ENCODE measurements at places on chromosomes 13 and 19.

GRCh38 chr19:49690079-49690655 lies 749 bp upstream of the CPT1C start:
- no peak for DNase-seq

DNA sequence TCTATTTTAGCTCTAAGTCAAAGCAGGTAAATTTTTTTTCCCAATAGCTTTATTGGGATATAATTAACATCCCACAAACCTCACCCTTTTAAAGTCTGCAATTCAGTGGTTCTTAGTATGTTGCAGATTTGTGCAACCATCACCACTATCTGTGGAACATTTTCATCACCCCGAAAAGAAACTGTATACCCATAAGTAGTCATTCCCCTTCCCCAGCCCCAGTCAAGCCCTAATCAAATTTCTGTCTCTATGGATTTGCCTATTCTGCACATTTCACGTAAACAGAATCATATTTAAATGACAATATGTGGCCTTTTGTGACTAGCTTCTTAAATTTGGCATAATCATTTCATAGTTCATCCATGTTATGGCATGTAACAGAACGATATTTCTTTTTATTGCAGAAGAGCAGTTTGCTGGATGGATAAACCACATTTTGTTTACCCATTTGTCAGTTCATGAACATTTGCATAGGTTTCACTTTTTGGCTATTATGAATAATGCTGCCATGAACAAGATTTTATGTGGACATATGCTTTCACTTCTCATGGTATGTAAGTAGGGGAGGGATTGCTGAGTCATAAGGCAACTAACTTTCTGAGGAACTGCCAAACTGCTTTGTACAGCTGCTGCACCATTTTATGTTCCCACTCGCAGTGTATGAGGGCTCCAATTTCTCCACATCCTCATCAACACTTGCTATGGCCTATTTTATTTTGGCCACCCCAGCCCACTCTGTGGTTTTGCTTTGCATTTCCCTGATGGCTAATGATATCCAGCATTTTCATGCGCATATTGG lies 10.9 kb downstream of the SLC46A3 start:
- no peak for DNase-seq

DNA sequence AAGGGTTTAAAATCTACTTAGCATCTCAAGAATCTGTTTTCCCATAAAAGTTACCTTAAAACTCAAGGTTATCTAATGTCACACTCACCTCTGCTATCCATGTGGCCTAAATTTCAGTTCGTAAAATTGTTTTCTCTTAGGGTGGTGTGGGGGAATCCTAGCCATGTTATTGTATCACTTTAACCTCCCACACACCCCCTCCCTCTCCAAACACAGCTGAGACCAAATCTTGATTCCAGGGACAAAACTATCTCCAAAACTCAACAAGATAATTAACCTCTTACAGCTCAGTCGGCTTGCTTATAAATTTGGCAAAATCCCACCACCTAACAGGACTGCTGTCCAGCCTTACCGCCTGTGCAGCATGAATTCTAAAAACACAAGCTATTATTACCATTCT lies 3.8 kb downstream of the CARS2 start:
- no peak for DNase-seq

GRCh38 chr13:57665481-57665880 lies 33.9 kb downstream of the PCDH17 start:
- no peak for DNase-seq

DNA sequence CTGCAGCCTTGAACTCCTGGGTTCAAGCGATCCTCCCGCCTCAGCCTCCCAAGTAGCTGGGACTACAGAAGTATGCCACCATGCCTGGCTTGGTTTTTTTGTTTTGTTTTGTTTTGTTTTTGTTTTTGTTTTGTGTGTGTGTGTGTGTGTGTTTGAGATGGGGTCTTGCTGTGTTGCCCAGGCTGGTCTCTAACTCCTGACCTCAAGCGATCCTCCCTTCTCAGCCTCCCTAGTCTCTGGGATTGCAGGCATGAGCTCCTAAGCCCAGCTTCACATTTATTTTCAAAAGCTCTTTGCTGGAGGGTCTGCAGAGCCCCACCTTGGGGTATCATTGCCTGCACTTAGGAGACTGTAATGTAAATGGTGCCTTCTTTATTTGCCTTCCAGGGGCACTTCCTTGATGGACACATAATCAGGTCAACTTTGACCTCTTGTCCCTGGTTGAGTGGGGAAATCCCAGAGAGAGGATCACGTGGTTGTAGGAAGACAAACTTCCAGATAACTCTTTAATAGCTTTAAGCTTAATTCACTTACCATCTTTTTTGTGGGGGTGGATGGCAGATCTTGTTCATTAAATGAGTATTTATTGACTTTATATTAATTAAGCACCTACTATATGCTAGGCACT lies 72.9 kb upstream of the NPAS1 start:
- no peak for DNase-seq

DNA sequence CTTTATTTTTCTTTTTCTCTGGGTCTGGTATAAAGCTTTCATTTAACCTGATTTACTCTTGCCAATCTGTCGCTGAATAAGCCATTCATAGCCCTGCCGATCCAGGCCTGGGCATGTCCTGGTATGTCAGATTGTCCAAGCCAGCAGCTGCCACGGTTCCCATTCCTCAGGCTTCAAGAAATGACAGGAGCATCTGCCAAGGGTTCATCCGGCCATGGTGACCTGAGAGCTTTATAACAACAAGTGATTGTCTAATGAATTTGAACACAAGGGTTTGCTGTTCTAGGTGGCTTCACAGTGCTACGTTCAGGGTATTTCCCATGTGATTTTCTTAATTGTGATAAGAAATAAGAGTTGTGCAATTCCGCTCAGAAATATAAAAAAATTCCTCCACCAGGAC lies 20.0 kb downstream of the PNMA8A start:
- DNase-seq = no peak

- no peak for DNase-seq
Measured at GRCh38 chr13:109154546-109154945, 525.1 kb downstream of the MYO16 start.

- DNase-seq = no peak
Measured at GRCh38 chr13:105783261-105783660, 752.2 kb downstream of the EFNB2 start.

GRCh38 chr19:7787141-7787540 lies 24.1 kb downstream of the CLEC4M start:
- DNase-seq = no peak

DNA sequence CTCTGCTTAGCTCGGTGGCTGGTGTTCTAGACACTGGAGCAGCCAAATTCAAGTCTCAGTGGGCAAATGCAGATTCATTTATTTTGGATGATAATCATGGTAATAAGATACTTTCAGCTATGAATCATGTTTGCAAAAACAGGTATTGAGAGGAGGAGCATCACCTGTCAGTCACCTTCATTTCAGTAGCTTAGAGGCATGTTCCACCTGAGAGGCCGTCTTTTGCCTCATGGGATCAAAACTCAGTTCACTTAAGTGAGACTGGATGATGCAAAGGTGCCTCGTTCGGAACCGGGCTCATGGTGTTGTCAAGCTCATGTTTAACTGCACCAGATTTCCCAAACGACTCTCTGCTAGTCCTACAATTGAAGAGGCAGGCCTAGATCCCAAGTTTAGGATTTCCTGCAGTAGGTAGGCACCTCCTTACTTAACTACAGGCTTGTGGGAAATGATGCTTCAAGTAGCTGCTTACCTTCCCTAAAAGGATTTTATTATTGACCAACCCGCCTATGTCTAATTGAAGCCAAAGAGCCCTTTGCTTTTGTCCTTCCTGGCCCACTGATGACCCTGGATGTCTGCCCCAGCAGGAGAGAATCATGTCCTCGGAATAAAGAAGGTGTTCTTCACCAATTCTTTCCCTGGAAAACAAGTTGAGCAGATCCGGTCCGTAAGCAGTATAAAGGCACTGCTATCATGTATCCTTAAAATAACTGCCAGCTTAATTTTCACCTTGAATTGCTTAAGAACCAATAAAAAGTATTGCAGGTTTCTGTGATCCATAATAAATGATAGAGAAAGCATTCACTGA lies 60.0 kb downstream of the ZAR1L start:
- no peak for DNase-seq

GRCh38 chr19:38375098-38375493 lies 725 bp downstream of the PSMD8 start:
- DNase-seq = no peak

- no peak for DNase-seq
Measured at GRCh38 chr13:73039201-73040108, 19.4 kb upstream of the KLF5 start.

- DNase-seq = no peak
Measured at GRCh38 chr13:51419001-51419636, 33.7 kb downstream of the INTS6 start.

DNA sequence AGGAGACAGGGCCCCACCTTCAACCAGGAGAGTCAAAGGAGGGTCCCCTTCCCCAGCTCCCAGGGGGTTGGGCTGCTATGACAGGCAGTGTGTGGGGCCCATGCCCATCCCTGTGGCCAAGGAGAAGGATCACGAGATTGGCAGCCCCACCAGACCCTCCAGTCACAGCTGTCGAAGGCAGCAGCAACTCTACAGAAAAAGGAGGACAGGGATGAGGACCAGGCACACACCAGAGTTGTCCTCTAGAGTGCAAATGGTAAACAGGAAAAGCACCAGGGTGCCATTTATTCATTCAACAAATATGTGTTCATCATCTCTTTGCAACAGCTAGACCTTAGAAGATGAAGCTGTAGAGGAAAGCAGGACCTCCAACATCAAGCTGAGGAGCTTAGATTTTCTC lies 4.1 kb downstream of the PTH2 start:
- no peak for DNase-seq

GRCh38 chr19:35059006-35059798 lies 17.7 kb downstream of the HPN start:
- no peak for DNase-seq

DNA sequence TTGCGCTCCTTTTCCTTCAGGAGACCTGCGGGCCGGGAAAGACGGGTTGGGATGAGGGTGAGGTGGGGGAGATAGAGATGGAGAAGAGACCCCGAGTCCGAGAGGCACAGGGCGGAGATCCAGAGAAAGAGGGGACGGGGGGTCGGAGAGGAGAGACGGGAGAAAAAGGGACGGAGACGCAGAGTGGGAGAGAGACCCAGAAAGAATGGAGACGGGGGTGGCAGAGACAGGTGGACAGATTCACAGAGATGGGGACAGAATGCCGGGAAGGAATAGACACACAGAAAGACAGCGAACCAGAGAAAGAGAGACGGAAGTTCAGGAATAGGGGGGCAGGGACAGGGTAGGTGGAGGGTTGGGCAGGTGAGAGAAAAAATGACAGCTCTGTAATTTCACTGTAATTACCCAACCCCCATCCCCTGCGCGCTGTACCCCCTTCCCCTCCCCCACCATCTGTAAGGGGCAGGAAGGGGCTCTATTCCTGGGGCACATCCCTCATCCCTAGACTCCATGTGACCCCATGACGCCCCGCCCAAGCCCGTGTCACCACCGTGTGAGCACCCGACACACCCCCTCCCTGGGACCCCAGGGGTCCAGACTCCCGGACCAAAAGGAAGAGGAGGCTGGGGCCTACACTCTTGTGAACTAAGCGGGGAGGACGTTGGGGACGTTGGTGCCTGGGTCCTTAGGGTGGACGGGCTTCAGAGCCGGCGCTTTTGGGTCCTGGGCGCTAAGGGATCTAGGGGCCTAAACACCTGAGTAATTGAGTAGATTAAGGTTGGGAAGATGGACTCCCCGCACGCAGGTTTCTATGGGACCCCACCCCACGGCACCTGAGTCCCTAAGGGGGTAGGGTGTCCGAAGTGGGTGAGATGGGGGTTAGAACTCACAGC lies 967 bp downstream of the DBP start:
- DNase-seq = no peak

- DNase-seq = no peak
Measured at GRCh38 chr13:60229708-60230272, 66.1 kb upstream of the DIAPH3 start.

DNA sequence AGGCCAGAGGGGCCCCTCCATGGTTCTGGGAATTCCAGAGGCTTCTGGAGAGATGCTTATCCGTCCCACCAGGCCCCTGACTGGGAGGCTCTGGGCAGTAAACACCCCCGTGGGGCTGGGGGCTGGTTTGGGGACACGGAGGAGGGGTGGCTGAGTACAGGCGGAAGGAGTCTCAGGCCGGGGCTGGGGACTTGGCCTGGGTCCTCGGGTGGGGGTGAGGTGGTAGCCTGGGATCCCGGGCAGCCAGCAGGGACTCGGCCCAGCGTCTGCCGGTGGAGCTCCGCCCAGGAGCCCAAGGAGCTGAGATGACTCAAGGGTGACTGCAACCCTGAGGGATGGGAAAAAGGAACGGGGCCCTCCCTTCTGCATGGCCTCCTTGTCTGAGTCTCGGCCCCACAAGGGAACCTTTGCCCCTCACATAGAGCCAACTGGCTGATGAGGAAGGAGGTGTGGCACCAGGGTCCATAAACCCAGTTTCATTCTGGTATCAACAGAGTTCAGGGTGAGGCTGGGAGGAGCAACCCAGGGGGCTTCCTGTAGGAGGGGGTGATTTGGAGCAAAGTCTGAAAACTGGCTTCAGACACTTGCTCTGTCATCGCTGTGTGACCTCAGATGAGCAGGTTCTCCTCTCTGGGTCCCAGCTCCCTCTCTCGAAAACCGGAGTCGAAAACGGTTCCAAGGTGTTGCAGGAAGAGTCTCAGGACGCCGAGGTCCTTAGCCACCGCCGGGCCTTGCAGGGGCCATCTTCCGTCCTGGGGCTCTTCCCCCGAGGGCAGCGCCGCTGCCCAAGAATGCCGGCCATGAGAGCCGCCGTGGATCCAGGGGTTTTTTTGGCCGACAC lies 809 bp downstream of the MISP start:
- DNase-seq = no peak

- DNase-seq = no peak
Measured at GRCh38 chr13:87923753-87924152, 252.6 kb downstream of the SLITRK5 start.

- DNase-seq = no peak
Measured at GRCh38 chr19:48216933-48217332, 38.8 kb downstream of the CARD8 start.

- no peak for DNase-seq
Measured at GRCh38 chr13:86870444-86870843, 800.7 kb upstream of the SLITRK5 start.

GRCh38 chr19:40417643-40417981 lies 4.4 kb upstream of the PRX start:
- DNase-seq = no peak

- no peak for DNase-seq
Measured at GRCh38 chr13:22372261-22372660, 701.4 kb downstream of the FGF9 start.

- no peak for DNase-seq
Measured at GRCh38 chr13:110657196-110657595, 41.9 kb downstream of the NAXD start.

DNA sequence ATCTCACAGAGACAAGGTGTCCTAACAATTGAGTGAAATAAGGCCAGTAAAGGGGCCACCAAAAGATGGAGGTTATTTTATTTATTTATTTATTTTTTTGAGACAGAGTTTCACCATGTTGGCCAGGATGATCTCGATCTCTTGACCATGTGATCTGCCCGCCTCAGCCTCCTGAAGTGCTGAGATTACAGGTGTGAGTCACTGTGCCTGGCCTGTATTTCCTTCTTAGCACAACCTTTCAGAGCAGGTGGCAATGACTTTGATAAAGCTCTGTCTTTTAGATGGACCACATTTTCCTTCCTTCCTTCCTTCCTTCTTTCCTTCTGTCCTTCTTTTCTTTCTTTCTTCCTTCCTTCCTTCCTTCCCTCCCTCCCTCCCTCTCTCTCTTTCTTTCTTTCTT lies 11.0 kb upstream of the DOCK6 start:
- DNase-seq = no peak

- DNase-seq = no peak
Measured at GRCh38 chr19:28445826-28446225, 767.1 kb downstream of the UQCRFS1 start.

- no peak for DNase-seq
Measured at GRCh38 chr13:93789058-93789457, 562.5 kb downstream of the GPC6 start.
